Stimulated activated CD4-positive, alpha-beta T cell treated with anti-CD3 and anti-CD28 coated beads, Interleukin-15, amount 100 ng/mL, for 1 hour (primary cell): ENCODE measurements at places on chromosomes 16 and 17.

- DNase-seq, result no peak
Observed at GRCh38 chr17:65514082-65514481, 47.4 kb downstream of the AXIN2 start.

DNA sequence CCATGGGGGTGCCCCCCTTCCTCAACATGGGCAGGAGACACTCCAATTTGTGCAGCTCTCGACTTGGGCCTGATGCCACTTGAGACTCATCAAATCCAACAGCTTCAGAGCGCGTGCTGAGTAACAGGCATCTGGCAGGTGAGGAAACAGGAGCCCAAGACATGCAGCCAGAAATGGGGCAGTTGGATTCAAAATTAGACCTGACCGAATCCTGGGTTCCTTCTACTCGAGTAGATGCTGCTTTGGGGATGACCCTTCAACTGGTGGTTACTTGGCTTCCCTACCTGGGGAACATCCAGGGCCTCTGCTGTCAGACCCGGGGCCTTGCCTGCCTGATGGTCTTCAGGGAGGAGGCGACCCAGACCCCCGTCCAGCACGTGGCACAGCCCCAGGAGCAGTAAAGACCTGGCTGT lies 488 bp upstream of the NTN3 start:
- no peak for DNase-seq

DNA sequence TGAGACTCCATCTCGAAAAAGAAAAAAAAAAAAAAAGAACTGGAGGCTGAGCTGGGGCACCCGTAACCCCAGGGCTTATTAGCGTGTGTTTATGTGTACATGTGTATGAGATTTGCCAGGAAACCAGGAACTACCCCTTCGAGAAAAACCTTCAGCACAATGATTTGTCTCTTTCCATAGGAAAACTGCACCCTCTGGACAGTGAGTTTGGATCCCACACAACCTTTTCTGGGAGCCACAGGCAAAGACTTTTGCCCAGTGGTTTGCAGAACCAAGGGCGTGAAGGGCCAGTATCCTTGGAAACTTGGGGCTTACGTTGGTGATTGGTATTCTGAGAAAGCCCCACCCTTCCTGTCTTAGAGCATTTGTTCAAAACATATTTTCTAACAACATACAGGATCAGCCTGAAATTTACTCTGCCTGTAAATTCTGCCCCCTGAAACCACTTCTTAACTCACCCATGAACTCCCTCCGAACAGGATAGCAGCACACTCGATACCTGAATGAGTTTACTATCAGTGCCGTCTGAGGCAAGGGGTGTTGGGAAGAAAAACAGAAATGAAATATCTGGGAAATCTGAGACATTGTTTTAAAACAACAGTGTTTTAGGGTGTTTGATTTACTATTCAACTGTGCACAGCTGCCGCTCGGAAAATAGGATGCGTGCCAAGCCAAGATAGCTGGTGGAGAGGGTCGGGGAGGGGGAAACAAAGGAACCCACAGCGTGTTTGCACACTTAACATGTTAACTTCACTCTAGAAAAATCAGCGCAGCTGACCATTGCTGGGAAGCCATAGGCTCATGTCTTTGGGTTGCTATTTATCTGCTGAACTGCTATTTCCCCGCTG lies 40.2 kb upstream of the MAF start:
- no peak for DNase-seq

- no peak for DNase-seq
Observed at GRCh38 chr17:81924557-81925532, 2.7 kb downstream of the MAFG start.

- DNase-seq, result no peak
Observed at GRCh38 chr17:70912716-70913485, 743.6 kb downstream of the KCNJ2 start.

- DNase-seq, result no peak
Observed at GRCh38 chr17:9202532-9202931, 181.2 kb downstream of the NTN1 start.

DNA sequence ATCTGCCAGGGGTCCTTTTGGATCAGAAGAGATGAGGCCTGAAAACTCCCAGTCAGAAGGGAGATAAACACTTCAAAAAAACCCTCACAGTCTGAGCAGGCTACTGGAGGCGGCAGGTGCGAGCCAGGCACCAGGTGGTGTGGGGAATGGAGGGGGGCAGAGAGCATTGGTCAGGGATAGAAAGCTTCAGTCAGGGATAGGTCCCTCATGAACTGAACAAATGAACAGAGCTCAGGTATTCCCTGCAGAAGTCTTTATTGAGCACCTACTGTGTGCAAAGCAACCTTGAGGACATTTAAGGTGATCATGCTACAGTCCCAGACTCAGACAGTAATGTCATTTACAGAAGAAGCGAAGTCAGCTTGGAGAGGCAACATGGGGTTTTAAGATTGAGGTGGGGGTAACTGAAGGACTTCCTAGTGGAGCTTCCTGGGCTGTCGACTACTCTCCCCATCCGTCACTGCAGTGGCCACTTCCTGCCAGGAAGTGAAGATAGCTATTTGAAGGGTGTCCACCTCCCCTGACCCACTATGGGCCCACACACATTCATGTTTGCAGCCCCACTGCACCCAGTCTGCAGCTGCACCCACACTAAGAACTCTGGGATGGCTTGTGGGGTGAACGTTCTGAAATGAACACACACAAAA lies 3.2 kb downstream of the KIFC3 start:
- DNase-seq, result no peak

DNA sequence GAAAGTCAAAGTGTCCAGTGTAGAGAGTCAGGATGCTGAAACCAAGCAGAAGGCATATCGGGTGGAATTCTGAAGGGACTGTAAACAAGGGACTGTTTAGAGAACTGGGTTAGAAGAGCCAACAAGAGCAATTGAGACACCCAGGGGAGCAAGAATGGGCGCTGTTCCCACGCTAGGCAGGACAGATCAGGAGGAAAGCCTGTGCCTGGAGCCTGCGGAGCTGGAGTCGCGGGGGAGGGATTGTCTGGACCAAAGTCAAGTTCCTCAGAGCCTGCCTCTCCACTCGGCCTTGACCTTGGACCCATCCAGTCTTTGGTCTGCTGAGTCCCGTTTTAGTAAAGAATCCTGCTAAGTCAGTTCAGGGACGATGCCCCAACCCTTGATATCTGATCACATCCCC lies 14.7 kb upstream of the KLHL36 start:
- no peak for DNase-seq

GRCh38 chr17:5785338-5785737 lies 201.0 kb upstream of the NLRP1 start:
- DNase-seq, result no peak

DNA sequence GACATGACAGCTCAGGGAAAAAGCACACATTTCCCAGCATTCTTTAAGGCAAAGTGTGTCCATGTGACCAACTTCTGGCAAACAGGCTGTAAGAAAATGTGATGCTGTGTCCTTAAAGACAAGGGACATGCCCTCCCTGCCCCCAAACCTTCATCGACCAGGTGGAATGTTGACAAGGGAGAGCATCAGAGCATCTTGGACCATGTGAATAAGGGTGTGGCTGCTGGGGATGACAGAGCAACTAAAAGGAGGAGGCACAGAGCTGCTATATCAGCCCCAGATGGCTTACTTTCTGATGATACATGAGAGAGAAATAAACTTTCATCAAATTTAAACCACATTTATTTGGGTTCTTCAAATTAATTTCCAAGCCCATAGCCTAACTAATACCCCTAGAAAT lies 2.2 kb upstream of the ZNF23 start:
- DNase-seq, result no peak

- DNase-seq, result no peak
Observed at GRCh38 chr16:77324729-77325128, 110.1 kb downstream of the ADAMTS18 start.

DNA sequence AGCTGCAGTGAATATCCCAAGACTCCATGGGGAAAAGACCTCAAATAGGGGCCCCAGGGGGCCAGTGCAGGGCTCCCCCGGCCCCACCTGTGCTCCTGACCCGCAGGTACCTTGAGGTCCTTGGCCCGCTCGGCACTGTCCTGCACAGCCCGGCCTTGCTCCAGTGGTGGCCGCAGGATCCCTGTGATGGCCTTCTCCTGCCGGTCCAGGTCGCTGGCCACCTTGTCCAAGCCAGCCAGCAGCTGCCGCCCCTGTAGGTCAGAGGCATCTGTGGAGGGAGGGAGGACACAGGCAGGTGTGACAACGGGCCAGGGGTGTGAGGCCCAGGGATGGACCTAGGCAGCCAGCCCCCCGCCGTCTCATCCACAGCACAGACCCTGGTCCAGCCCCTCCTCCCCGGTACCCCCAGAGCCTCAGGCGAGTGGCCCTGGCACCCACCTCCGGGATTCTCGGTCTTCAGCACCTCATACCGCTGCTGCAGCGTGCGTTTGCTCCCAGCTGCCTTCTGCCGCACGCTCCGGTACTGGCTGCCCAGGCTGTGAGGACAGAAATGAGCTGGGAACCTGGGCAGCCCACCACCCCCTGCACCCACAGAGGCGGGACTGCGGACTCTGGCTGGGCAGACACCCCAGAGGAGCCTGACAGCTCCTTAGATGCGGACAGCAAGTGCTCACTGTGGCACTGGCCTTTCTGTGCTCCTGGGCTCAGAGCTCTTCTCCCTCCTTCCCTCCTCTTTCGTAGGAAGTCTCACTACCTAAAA lies 43.7 kb downstream of the PPL start:
- no peak for DNase-seq
